Naive thymus-derived CD8-positive, alpha-beta T cell (primary cell): ENCODE measurements at places on chromosomes 2 and 18.

DNA sequence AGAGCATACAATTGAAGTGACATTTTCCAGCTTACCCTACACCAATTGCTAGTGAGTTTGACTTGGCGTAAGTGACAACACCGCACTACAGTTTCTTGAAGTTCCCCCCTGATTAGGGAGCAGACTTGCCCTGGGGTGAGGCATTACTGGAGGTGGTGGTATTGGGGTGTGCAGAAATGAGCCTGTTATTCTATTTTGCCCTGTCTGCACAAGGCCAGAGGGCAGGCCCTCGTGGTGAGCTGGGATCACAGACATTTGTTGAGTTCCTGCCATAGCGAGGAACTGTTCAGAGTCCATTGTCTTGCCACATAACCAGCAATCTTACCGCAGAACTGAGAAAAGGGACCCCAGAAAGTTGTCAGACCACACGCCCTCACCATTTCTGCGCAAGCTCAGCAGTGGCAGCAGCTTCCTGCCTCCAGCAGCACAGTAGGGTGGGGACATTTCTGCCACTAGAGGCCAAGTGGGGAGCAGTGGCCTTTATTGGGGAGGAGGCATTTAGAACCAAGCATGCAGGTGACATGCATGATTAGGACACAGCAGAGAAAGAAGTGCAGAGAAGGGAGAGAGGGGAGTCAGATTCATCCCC is 103.6 kb upstream of the BCL2L11 start:
- peak; percentile 12 for DNase-seq

- DNase-seq: no peak
Measured at GRCh38 chr2:185372188-185372587, 366.4 kb upstream of the FSIP2 start.

- DNase-seq: peak; percentile 27
Measured at GRCh38 chr2:8514796-8515758, 166.8 kb upstream of the ID2 start.

GRCh38 chr2:213627054-213627710 is 342.9 kb downstream of the SPAG16 start:
- DNase-seq: no peak
